ENCODE measurements at places on chromosomes 11 and 22.

DNA sequence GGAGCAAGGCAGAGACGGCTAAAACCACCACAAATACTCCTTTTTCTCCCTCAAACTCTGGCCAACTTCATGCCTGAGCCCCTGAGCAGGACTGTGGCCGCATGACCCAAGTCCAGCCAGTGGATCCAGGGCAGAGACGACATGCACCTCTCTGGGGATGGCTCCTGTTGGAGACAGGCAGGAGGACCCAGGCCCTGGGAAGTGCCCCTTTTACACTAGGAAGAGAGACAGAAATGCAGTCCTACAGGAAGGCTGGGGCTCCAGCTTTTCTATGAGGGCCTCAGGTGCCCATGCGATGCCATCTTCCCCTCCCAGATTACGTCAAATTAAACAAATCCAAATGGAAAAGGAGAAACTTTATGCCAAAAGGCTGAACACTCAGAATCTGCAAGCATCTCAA is 498.0 kb downstream of the BRD1 start:
- no peak for DNase-seq

DNA sequence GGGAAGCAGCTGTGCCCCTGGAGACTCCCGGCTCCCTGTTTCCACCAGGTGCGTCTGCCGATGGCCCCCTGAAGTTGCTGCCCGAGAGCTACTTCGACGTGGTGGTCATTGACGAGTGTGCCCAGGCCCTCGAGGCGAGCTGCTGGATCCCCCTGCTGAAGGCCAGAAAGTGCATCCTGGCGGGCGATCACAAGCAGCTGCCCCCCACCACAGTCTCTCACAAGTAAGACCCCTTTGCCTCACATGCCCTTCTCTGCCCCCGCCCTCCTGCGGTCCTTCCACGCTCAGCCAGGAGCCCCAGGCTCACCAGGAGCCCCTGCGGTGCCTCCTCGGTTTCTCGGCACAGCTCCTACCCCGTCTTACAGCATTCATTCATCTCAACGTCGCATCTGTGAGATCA is 25.4 kb downstream of the IGHMBP2 start:
- no peak for DNase-seq

GRCh38 chr22:36199001-36199551 is 2.5 kb downstream of the APOL4 start:
- no peak for DNase-seq

GRCh38 chr22:44567846-44568493 is 69.9 kb upstream of the RTL6 start:
- DNase-seq: peak; percentile 25

DNA sequence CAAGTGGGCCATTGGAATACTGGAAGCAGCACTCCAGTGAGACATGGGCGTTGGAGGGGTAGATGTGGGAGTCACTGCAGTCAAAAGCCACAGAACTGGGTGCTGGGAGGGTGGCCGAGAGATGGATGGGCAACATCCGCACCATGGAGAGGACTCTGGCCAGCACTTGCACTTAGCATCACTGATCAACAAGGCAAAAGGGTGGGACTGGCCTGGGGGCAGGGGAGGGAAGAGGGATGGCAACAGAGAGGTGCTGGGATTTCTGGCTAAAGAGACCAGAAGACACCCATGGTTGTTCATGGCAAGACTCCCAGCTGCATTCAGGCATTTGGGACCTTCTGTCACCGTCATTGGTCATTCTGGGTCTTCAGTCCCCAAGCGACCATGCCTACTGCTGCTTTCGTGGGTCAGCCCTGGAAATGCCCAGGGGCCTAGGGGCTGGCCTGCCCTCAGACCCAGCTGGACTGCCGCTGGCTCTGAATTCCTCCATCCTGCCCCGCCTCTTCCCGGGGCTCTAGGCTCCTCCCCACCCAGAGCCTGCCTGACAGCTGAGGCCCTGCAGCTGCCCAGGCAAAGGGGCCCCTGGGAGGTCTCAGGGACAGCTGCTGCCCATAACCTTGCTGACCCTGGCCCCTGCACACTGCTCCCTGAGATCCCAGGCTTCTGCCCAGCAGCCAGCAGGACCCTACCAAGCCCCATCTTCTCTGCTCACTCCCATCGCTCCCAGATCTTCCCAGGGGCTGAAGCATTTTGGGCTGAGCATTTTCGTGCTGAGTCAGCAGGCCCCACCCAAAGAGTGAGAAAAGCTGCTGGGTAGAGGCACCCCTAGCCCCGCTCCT is 13.0 kb upstream of the CDC42EP2 start:
- no peak for DNase-seq

- DNase-seq: no peak
These were observed 257.4 kb downstream of the DDX10 start for GRCh38 chr11:108922241-108922640.

DNA sequence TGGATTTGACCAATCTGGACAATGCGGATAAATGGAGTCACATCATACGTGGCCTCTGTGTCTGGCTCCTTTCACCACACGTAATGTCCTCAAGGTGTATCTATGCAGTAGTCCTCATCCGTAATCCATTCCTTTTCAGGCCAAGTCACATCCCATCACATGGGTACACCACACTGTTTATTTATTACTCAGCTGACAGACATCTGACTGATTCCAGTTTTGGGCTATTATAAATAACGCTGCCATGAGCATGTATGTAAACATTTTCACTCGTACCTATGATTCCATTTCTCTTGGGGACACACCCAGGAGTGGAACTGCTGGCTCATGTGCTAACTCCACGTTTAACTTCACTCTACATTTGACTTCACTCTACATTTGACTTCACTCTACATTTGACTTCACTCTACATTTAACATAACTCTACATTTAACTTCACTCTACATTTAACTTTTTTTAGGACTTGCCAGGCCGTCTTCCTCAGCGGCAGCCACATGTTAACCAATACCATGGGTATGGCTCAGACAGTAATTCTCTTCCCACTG is 52.1 kb downstream of the SHANK2 start:
- DNase-seq: no peak

DNA sequence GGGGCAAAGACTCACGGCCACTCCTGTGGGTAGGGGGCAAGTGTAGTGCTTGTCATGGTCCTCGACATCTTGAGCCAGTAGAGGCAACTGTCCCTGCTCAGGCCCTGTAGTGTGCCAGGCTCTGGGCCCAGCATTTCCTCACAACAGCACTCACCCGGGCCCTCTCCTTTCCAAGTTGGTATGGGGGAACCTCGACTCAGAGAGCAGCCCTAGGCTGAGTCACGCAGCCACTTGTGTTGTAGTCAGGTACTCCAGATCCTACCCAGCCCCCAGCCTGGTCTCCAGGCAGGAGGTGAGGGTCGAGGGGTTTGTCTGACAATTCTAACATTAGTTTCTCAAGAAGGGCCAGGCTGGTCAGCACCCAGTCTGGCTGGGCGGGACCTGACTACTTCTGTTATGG is 4.1 kb downstream of the RELT start:
- no peak for DNase-seq

DNA sequence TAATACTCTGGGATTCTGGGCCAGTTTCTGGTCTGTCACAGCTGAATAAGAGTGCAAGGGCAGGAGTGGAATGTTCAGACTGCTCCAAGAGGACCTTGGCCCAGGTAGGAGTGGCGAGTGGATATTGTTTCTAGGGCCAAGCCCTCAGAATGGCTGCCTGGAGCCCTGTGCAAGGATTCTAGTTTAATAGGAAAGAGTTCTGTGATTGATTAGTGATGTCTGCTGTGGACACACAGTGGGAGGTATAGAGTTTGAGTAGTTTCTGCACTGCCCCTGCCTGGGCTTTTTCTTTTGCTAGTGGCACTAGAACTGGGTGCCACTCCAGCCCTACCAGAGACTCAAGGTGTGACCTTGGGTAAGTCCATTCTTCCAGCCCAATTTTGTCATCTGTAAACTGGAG is 9.7 kb upstream of the MPPED1 start:
- no peak for DNase-seq

GRCh38 chr11:112630496-112630895 is 330.7 kb upstream of the NCAM1 start:
- DNase-seq: no peak

GRCh38 chr11:120079750-120080610 is 57.9 kb downstream of the TRIM29 start:
- DNase-seq: no peak

GRCh38 chr11:87484566-87484965 is 446.8 kb downstream of the TMEM135 start:
- DNase-seq: no peak

DNA sequence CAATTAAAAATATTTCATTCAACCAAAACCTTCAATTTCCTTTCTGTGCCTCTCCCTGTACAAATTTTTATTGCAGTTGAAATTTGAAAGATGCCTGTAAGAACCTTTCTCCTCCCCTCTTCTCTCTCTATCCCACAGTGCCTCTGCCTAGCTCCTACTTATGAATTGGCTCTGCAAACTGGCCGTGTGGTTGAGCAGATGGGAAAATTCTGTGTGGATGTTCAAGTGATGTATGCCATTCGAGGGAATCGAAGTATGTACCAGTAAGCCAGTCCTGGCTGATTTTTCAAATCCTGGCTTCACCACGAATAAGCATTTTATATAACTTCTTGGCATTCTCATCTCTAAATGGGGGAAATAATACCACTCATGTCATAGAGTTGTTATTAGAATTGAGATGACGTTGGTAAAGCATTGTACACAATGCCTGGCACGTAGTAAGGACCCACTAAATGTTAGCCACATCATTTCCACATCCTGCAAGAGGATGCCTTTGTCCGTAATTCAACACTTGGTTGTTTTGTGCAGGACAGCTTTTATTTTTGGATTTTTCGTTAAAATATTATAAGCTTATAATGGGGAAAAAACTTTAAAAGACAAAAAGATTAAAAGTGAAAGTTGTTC is 6.0 kb downstream of the DDX25 start:
- no peak for DNase-seq

DNA sequence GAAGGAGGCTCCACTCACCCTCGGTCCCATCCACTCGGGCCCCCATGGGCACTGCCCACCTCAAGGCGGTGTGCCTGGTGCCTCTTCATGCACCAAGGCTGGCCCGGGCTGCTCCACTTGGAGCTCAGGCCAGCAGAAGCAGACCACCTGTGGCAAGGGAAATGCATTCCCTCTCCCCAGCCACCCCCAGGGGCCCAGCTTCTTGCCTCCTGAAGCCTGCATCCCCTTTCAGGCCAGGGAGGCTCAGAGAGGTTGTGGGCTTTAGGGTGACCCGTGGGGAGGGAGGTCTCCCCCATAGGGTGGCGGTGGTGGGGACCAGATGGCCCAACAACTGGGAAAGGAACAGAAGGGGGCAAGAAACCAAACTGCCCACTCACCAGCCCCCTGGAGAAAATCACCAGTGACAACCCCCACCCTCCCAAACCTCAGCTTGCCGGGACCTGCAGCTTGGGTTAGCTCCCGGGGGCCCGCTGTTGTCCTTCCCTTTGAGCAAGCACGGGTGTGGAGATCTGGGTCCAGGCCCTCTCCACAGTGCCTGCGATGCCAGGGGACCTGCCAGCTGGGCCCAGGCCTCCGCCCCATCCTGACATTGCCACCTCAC is 8.4 kb downstream of the CBX6 start:
- no peak for DNase-seq

- DNase-seq: no peak
These were observed 380.1 kb downstream of the LARGE1 start for GRCh38 chr22:33539902-33540751.

GRCh38 chr11:118889797-118890196 is 6.1 kb downstream of the CXCR5 start:
- no peak for DNase-seq

DNA sequence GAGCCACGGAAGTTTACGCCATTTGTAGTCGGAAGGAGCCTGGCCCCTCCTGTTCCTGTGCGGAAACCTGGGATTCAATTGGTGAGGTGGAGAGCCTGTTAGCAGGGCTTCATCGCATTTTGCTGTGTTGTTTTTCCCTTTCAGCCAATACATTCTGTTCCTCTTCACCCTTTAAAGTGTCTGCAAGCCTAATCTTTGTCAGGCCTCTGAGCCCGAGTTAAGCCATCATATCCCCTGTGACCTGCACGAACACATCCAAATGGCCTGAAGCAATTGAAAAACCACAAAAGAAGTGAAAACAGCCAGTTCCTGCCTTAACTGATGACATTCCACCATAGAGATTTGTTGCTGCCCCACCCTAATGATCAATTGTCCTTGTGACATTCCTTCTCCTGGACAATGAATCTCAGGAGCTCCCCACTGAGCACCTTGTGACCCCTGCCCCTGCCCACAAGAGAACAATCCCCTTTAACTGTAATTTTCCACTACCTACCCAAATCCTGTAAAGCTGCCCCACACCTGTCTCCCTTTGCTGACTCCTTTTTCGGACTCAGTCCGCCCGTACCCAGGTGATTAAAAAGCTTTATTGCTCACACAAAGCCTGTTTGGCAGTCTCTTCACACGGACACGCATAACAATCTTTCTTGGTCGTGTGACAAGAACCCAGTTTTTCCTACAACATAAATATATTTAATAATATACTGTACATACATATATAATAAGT is 37.1 kb upstream of the MMP12 start:
- DNase-seq: no peak

DNA sequence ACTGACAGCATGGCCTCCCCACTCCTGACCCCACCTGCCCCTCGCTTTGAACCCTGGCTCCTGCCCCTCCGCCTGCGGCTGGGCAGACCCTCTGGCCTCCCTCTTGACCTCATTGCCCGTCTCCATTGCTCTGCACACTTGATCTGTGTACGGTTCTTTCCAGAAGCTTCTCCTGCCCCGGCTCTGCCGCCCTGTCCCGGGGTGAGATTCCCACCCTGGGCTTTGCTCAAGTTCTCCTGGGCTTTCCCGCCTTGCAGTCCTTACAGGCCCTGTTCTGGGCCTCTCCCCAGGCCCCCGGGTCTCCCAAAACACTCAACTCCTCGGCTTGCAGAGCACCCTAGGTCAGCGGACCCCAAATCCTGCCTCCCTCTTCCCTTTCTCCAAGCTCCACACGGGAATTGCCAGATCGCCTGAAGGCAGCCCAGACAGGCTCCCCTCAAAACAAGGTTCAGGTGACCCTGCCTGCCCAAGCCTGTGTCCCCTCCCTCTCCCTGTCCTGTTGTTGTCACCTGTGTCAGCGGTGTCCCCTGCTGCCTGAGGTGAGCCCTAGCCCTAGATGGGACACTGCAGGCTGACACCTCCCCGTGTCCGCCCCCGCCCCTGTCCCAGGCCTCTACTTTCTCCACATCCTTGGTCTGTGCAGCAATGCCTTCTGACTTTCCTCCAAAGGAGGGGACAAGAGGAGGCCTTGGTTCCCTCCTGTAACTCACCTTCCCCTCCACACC is 1.5 kb downstream of the GAL start:
- no peak for DNase-seq

- no peak for DNase-seq
These were observed 57.9 kb upstream of the NCAM1 start for GRCh38 chr11:112903340-112903739.

DNA sequence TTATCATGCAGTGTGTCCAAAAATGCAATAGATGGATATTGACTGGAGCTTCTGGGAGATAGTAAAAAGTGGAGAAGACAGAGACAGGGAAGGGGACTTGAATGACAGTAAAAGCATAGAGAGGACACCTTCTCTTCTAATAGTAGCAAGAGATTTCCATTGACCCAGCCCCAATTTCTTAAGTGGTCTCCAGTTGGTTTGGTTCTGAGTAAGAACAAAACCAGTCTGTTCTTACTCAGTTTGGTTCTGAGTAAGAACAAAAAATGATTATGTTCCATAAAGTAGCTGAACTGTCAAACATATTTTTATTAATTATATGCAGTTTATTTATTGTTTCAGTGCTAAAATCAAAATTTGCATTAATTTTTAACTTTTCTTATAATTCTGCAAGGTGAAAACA is 316.8 kb upstream of the MPPED2 start:
- no peak for DNase-seq

Measured in effector CD4-positive, alpha-beta T cell (primary cell).